Epithelial cell of esophagus (primary cell): ENCODE measurements at places on chromosomes 4 and X.

GRCh38 chrX:69228732-69229131 is 63.5 kb upstream of the PJA1 start:
- no peak for DNase-seq

DNA sequence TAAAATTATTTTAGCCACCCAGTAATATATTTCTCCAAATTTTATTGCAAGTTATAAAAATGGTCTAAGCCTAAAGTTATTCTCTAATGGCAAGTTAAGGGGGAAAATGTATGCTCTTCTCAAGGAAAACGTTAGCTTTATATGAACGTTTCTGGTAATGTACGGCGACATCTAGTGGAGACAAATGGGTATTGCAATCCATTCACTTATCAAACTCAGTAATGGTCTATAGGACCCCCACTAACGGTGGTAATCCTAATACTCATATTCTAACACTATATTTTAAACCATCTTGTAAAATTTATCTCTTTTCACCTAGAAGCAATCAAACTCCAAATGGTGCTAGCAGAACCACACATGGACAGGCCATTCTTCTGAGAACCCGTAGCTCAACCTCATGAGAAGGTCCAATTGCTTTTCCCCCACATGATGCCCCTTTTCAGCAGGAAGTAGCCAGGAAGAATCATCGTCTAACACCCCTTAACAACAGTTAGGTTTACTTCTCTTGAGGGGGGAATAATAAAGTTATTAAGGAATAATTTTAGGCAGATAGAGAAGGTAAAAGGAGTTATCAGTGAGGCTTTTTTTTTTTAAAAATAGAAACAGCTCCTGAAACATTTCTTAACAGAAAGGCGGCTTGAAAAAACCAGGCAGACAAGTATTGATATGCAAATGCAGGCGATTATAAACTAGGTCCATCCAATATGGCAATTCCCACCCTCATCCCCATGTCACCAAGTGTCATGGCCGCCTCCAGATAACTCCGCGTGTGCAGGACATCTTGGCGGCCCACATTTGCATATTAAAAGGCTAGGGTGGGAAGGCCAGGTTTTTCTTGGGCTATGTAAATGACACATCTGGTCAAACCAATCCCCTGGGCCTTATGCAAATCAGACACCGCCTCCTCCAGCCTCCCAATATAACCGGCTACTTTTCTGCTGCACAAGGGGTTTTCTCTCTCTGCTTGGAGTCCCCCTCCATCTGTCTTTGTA is 35.0 kb downstream of the NUDT11 start:
- DNase-seq = peak; percentile 35

DNA sequence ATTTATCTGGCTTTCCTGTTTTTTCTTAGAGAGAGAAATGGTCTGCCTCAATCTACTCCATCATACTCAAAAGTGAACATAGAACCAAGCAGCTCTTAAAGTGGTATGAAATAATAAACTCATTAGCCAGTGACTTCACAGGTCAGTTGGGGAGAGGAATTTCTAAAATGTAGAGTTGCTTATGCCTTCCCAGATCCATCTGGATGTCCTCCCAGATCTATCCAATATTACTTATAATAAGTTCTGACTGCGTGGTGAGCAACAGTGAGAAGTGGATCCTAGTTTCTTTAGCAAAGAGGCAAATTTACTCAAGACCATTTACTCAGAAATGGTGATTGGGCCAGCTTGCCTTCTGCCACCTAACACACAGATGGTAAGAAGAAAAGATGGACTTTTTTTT is 748.0 kb downstream of the PCDH18 start:
- no peak for DNase-seq

DNA sequence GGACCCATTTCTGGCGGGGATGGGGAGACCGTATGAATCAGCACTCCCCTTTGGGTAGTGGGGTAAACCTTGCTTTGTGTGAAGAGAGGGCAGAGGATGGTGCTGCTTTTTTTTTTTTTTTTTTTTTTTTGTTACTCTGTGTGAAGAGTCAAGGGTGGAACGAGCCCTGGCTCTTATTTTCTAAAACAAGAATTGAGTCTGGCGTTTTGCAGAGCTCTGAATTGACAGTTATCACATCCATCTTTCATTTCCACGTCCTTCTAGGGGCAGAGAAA is 1.2 kb downstream of the SLAIN2 start:
- no peak for DNase-seq

- no peak for DNase-seq
These were observed 907.8 kb downstream of the STPG2 start for GRCh38 chr4:97235521-97235920.

DNA sequence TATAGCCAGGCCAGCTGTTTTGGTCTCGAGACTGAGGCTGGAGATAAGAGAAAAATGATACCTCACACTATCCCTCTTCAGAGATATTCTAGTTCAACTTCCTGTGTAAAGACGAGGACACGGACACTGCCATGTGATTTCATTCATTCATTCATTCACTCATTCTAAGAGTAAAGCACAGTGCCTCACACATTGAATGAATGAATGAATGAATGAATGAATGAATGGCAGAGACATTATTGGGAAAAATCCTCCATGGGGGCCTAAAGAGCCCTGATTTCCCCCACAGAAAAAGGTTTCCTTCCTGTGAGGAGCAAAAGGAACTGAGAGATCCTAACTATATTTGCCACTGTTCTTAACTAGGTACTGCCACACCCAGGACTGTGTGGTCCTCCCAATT is 183.4 kb upstream of the MAP3K15 start:
- no peak for DNase-seq

DNA sequence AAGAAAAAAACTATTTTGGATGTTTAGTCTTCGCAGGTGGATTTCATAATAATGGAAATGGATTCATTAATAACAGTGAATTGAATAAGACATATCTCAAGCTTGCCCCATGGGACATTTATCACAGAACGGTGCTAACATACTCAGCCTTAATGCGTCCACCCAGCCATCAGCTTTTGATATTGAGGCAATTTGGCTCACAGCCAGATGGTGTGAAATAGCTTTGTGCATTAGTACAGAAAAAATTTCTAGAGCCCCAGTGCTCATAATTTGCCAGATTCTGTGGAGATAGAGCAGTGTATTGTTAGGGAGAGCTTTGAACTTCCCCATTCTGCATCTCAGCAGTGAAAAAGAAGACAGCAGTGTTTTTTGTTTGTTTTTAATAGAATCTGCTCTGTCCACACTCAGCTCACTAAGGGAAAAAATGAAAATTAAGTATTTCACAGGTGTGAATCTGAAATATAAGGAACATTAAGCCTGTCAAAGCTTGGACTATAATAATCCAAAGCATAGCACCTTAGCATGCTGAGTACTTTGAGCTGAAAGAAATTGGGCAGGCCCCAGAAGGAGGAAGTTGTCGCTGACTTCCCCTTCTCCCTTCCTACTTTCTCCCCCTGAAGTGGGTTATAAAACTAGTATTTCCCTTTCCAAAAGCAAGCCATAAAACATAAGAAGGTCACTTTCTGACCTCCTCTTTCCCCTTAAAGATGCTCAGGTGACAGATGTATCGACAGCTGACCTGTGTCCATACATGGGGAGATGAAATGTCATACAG is 295.8 kb downstream of the MAGEB5 start:
- no peak for DNase-seq

DNA sequence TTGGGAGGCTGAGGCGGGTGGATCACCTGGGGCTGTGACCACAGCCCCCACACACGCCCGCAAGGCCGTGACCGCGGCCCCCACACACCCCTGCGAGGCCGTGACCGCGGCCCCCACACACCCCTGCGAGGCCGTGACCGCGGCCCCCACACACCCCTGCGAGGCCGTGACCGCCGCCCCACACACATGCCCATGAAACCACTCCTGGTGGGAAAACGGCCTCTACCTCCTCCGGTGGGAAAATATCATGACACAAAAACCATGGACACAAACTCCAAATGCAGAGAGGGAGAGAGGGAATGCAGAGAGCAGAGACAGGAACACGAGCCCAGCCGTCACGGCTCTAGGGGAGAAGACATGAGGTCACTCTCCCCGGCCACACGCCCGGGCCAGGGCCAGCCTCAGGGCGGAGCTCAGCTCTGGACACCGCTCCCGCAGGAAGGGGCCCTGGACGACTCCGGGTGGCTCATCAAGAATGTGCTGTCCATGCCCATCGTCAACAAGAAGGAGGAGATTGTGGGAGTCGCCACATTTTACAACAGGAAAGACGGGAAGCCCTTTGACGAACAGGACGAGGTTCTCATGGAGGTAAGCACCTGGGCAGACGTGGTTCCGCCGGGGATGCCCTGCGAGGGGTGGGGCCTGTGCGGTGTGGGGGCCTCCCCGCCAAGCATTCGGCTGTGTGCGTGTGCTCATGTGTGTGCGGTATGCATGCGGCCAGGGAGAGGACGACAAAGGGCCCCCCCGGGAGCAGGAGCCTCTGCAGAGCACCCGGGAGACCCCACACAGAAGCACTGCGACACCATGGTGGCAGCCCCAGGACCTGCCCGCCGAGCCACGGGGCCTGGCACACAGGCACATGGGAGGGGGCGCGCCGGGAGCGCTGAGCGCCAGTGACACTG is 17.4 kb downstream of the ATP5ME start:
- DNase-seq = no peak

DNA sequence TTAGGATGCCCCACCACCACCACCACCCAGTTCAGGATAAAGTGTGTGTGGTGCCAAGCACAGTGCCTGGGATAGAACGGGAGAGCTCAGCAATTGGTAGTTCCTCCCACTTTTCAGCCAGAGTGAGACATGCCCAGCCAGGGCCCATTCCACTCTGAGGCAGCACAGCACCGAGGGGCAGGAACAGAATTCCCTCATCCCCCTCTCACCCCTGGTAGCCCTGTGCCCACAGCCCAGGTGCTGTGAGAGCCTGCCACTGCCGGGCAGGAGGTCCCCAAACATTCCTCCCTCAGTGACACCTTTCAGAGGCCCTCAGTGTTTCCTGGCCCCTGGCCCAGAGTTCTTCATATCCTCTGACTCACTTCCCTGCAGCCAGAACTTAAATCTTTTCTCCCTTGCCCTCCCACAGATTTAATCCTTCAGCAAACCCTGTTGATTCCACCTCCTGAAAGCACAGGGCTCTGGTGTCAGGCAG is 8.1 kb downstream of the RIPPLY1 start:
- peak; percentile 73 for DNase-seq

- DNase-seq = no peak
These were observed 175.6 kb downstream of the COL25A1 start for GRCh38 chr4:109126856-109127255.

- DNase-seq = peak; percentile 86
These were observed 12.7 kb upstream of the UBA6 start for GRCh38 chr4:67713529-67714247.

- DNase-seq = no peak
These were observed 274.8 kb upstream of the VCX start for GRCh38 chrX:7568130-7568529.

- DNase-seq = no peak
These were observed 192.8 kb downstream of the TBX22 start for GRCh38 chrX:80207327-80207726.

GRCh38 chr4:94744850-94745249 is 12.9 kb upstream of the BMPR1B start:
- DNase-seq = no peak

DNA sequence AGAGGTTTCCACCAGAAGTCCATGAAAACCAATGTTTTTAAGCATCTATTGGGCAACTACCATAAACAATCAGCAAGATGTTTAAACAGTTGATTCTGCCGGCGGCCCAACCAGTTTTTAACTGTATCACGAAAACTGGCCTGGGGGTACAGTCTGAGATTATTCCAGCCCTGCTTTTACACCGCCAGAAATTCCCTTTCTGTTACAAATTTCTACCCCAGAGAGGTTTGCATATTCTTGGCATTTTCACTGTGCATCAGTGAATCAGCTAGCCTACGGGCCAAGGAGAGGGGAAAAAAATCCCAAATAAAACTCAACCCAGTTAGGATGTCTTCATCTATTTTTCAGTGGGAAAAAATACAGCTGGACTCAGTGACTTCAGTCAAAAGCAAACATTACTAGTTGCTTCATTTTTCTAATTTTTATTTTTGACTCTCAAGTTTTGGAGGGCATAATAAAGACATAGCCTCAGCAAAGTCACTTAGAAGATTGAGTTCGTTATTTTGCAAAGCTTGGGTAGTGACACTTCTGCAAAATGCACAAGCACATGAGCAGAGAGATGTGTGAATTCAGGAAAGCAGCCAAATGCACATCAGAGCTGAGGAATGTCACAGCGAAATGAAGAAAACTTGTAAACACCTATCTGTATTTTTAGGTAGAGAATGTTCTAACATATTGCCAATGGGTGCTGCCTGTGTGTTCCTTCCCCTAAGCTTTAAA is 167.8 kb upstream of the GK2 start:
- DNase-seq = no peak

GRCh38 chr4:142840516-142841123 is 5.5 kb downstream of the INPP4B start:
- peak; percentile 61 for DNase-seq

- DNase-seq = no peak
These were observed 169.4 kb downstream of the MAD2L1 start for GRCh38 chr4:119897260-119897659.

DNA sequence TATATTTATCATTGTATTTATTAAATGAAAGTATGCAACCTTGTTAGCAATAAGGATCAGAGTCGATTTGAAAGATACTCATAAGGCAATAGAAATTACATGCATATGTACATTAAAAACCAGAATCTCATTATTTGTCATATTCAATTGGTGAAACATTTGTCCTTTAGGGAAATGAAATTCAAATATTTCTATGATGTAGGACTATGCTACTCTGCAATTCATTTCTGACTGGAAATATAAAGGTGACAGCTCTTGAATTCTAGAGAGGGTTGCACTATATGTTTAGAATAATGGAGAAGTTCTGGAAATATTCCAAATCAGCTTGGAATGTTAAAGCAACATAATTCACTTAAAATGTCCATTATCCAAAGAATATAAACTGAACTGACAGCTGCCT is 1519.8 kb downstream of the ARAP2 start:
- no peak for DNase-seq
